NCI-H1417 (cell line): ENCODE measurements at places on chromosomes 7 and 10.

DNA sequence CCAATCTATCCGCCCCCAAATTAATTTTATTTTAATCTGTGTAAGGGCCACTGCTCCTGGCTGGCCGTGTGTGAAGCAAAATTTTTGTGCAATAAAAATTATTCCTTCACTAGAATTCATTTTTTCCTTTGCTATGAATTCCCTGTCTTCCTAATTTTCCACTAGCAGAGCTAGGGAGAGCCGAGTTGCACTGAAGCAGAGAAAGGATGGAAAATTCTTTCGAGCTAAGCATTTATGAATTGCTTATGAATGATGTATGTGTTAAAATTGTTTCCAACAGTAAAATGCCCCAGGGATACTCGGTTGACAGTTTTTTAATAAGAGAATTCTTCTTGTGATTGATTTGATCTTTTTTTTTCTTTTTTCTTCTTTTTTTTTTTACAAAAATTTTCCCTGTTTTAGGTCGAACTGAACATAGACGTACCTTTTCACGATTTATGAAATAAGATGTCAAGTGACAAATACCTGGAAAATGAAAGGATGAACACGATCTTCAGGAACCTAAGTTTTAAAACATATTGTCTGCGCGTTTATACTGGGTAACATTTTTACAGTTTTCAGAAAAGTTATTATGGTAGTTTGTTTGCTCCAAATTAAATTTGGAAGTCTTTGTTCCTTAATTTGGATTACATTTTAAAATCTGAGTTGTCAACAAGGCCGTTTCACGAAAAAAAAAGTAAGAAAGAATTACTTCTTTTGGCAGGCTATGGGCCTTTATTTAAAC lies 288.8 kb upstream of the NFE2L3 start:
- DNase-seq: peak; percentile 90

GRCh38 chr7:38025815-38026214 lies 105.4 kb downstream of the EPDR1 start:
- no peak for DNase-seq

DNA sequence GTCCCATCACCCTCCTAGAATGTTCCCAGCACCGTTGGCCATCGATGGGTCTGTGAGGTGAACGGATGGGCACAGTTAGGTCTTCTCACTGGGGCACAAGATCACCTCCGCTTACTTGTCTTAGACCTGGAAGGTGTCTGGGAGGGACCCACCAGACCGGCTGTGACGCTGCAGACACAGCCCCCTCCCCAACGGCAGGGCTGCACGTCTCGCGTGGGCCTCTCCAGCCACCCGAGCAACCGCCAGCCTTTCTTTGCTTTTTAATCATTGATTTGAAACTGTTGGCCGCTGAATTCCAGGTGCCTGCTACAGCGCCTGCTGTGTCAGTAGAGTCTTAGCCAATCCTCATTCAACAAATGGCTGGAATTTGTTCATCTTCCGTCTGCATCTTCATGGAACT lies 90.4 kb downstream of the DYNC2I1 start:
- no peak for DNase-seq

GRCh38 chr7:138903859-138904435 lies 77.2 kb downstream of the KIAA1549 start:
- DNase-seq: no peak

- DNase-seq: no peak
Measured at GRCh38 chr7:155560196-155560885, 14.0 kb upstream of the CNPY1 start.

- DNase-seq: no peak
Measured at GRCh38 chr10:119309423-119309770, 102.0 kb downstream of the GRK5 start.
